Kidney (tissue), 22 donors: ENCODE measurements at places on chromosomes 2 and 18. TPM values are rescaled to one million over a fixed set of nuclear protein-coding genes. Genes with fewer than 3 reads are reported as not detected.
A peak's percentile ranks its signal among the peaks of the same experiment; 100 is the strongest.

The SEMA4F gene
- 10.8 TPM for total RNA-seq

The EIF2B4 gene
- 35.8 TPM for total RNA-seq

The CPO gene
- 0.41 TPM for total RNA-seq

The SAG gene
- not detected for total RNA-seq

The TM4SF20 gene
- not detected for total RNA-seq

The OSR1 gene
- 1.6 TPM for total RNA-seq

The MAP4K3 gene
- total RNA-seq, result 39.5 TPM

The PLCD4 gene
- total RNA-seq, result 11.0 TPM

The CCDC93 gene
- total RNA-seq, result 36.3 TPM

DNA sequence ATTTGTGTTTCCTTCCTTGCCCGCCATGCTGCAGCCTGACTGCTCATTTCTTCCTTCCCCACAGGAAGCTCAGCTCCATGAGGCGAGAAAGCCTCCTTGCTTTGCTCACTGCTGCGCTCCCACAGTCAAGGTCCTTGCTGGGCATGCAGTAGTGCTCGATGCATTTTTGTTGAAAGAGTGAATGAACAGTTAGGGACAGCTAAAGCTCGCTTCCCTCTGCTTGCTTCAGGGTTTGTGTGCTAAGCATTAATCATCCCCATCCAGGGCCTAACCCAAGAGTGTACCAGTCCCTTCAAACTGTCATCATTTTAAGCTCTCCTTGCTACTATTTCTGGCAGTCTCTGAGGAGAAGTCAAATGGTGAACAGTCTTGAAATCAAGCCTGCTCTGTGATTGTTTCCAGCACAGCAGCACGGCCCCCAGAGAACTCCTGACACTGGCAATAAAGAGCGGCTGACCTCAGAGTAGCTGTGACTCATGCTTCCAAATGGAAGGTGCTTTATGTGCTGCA is 171.7 kb upstream of the SOX11 start:
- no peak for DNase-seq

DNA sequence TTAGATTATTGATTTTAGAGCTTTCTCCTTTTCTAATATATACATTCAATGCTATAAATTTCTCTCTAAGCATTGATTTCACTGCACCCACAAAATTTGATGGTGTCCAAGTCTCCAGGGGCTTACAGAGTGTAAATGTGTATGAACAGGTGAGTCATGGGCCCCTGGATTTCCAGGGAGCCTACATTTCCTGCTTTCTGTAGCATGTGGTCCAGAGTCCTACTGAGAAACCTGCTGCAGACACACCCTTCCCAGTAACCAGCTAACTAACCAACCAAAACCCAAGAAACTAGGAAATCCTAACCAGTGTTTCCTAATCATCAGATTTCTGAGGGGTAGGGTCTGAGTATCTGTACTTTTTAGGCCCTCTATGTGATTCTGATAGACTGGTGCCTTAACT is 39.5 kb upstream of the TANC1 start:
- no peak for DNase-seq

- no peak for DNase-seq
Observed at GRCh38 chr2:121634354-121635307, 14.6 kb downstream of the CLASP1 start.

GRCh38 chr18:78425019-78425412 is 554.6 kb upstream of the SALL3 start:
- DNase-seq, result no peak

DNA sequence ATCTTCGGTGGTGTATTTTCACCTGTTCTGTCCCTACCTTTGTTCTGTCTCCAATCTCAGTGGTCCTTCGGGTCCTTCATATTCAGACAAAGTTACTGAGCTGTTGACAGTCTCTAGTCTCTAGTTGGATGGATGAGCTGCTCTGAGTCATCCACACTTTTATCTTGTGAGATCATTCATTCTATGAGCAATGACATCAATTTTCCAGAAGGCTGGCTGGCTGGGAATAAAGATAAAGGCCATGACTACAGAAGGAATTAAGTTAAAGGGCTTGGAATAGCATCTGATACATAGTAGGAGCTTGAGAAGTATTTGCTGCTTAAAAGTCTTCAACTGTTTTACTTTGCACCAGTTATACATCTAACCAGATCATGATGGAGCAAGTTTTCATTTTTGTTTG is 43.1 kb upstream of the SLC39A10 start:
- no peak for DNase-seq

GRCh38 chr2:28137221-28137620 is 246.7 kb downstream of the BABAM2 start:
- no peak for DNase-seq

GRCh38 chr2:240424341-240425235 is 10.9 kb upstream of the GPC1 start:
- peak; percentile 65 for DNase-seq

DNA sequence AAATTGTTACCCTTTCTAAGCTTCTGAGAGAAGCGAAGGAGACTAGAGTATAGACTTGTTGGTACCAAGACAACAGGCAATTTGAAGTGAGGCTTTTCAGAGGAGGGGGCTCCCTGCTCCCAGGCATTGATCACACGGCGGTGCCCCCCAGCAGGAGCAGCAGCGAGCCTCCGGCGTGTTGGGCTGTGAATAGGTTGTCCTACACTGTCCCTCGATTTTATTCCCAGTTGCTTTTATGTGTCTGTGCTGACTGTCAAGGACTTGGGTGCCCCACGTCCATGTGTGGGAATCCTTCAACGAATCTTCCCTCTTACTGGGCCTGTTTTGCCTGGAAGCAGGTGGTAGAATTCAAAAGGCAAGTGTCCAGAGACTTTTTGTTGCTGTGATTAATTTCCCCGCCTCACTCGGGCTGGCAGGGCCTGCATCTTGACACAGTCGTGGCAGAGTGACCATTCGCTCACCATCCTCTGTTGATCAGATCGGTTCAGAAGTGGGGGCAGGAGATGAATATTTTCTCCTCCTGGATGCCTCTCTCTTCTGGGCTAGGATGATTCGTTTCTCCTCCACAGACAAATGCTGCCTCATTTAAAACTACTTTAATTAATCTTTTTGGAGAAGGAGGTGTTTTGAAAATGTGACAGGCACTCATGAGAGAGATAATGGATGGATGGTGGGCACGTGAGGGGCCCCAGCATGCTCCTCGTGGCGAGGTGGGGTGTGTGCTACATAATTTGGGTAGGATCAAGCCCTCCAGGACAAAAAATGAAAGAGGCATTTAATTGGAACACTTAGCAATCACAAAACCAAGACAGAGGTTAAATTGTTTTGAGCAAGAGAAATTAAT is 77.6 kb downstream of the SMIM21 start:
- no peak for DNase-seq

GRCh38 chr2:143840601-143841000 is 679.3 kb downstream of the ZEB2 start:
- DNase-seq, result no peak

- no peak for DNase-seq
Observed at GRCh38 chr2:170764880-170765261, 5.3 kb upstream of the ERICH2 start.

- no peak for DNase-seq
Observed at GRCh38 chr2:173136067-173136466, 60.4 kb downstream of the MAP3K20 start.

GRCh38 chr2:164620873-164621763 is at the start of gene GRB14:
GRB14 (minus strand) TSS chr2:164621482; CDS start chr2:164621309, 173 bp downstream.
- DNase-seq, result peak; percentile 88

DNA sequence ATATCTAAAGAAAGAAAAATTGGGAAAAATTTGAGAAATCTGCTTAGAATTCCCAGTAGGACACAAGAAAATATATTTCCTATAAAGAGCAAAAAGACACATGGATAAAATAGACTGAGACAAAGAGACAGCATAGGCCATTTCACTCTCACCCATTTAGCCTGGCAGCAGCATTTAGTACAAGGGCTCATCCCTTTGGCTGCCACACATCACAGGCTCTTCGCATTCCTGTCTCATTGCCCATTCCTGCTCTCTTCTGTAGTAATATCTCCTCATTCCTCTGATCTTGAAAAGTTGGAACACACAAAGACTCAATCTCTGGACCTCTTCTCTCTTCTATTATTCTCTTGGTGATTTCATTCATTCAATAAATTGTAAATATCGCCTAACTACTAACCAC is 162.6 kb downstream of the SOX11 start:
- DNase-seq, result no peak

DNA sequence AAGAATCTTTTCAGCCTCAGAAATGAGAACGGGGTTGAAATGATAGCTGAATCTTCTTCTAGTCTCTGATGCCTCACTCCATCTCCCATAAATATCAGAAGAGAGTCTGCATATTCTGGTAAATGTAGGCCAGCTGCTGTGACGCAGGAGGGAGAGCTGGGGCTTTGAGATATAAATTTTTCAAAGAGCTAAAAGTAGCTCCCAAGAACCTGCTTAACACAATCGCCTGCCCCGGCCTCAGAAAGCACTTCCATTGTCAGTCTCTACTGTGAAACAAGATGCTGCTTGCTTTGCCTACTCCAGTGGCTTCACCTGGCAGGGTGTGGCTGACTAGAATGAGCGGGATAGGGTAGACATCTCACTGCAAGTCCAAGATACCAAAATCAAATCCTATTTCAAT is 105.0 kb upstream of the CCDC150 start:
- DNase-seq, result no peak

DNA sequence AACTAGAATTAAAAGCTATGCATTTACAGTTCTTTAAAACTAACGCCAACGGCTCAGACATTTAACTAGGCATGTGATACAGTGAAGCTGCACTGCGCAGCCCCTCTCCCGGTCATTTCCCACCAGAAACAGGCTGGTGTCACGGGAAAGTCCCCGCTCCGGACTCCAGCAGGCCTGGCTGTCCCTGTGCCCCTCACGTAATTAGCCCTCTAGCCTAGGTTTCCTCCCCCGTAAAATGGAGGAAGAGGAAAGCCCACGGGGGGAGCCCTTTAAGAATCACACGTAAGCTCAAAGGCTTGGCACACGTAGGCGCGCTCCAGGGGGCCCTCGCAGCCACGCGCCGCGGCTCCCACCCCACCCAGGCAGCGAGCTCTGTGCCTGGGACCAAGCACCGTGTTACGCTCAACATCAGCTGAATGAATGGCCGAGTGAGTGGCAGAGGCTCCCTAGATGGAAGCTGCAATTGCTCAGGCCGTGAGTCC is 48.0 kb downstream of the KCNIP3 start:
- DNase-seq, result peak; percentile 68

DNA sequence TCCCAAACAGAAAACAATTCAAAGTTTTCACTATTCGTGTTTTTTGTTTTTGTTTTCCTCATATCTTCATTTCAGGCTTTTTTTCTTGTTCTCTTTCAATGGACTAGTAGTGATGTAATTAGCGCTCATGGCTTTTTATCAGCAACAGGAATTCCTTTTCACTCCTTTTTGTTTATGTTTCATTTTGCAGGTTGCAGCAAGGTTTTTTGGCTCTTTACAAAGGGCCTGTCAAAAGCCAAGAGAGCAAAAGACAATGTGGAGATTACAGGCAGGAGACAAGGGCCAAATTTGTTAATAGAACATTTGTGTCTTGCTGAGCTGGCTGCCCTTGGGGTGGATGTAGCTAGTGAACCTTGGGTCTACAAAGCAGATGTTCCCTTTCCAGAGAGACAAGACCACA is 467.4 kb upstream of the CDH20 start:
- DNase-seq, result no peak

- DNase-seq, result no peak
Observed at GRCh38 chr2:197514754-197515153, 1.1 kb upstream of the MOB4 start.

DNA sequence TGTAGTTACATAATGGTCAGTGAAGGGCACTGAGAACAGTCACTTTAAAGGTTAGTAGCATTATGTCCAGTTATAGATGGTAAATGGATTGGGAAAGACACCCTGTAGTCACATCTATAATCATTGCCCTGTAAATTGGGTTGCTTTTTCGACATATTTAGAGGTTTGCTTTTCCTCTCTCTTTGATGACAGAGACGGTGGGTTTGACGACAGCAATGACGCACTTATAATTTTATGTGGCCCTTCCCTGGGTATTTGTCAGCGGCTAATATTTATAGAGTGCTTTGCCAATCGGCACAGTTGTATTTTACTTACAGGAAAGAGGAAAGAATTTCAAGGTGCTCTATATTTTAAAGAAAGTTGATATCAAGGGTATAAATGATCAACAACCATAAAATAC is 2.8 kb downstream of the CPS1 start:
- no peak for DNase-seq

GRCh38 chr2:178910005-178910404 is 102.8 kb upstream of the TTN start:
- no peak for DNase-seq

GRCh38 chr18:191725-192124 is 33.4 kb downstream of the USP14 start:
- DNase-seq, result no peak

DNA sequence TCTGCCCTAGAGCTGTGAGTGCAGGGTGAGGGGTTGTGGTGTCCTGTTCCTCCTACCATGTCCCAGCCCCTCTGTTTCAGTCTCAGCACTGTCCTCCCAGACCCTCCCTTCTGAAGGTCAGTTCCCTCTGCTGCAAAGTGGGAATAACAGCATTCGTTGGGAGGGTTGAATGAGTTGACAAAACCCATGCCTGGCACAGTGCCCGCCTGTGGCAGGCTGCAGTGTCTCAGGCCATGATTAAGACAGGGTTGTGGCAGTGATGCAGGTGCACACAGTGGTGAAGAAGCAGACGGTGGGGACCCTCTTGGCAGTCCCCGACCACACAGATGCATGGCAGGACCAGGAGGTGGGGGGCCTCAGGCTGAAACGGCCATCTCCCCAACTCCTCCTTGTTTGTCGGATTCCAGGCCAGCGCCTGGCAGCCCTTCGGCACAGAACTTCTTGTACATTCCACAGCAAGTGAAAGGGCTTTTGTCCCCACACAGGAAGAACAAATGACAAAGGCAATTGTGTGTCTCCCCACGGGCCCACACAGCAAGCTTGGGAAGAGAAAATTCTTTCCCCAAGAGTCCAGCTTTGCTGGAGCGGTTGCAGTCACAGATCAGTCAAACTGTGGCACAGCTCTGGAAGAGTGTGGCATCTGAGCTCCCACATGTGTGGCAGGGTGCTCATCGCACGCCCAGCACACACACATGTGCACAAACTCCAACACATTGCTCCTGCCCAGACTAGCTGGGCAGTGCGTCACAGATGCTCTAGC is 92.0 kb upstream of the MSH2 start:
- DNase-seq, result no peak

DNA sequence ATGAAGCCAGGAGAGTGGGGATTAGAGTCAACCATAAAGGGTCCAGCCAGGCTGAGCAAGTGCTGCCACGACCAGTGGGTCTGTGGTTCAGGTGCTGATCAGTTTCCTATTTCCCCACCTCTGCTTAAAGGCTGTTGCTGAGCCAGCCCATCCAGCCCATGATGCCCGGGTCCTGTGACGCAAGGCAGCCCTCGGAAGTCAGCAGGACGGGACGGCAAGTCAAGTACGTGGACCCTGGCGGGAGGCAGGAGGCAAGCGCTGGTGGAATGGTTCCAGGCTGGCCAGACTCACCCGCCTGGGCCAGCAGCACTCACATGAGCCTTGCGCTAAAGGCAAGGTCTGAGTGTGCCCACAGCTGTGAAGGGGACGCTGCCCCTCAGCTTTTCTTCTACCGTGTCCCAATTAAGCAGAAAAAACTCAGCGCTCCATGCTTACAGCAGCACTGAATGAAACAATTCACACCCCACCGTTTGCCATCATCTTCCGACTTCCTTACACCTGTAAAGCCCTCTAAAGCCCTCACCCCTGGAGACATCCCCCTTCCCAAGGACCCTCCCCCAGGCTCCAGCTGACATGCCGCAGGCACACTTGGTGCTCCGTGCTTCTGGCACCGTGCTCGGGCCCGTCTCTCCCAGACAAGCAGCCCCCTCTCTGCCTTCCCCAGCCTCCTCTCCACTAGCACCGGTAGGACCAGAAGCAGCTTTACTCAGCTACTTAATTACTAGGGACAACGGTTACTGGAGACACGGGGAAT is 11.3 kb upstream of the RPL31 start:
- DNase-seq, result no peak
